ENCODE measurements at places on chromosomes 3 and 15.

DNA sequence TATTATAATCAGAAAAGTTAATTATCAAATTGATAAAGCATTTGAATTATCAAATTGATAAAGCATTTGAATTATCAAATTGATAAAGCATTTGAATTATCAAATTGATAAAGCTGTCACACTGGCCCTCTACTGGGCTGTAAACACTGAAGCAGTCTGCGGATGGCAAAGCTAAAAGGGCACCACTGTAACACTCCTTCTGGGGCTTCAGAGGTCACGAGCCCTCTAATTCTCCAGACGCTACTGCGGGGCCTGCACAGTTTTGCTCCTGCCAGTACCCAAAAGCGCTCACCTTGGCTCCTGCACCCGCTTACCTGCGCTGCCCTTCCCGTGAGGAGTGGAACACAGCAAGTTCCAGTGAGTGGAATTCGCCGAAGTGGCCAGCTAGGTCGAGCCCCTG, 409.0 kb upstream of the KCNMB2 start:
- no peak for DNase-seq

GRCh38 chr15:70589221-70589620, 174.1 kb downstream of the UACA start:
- DNase-seq = peak; percentile 69

DNA sequence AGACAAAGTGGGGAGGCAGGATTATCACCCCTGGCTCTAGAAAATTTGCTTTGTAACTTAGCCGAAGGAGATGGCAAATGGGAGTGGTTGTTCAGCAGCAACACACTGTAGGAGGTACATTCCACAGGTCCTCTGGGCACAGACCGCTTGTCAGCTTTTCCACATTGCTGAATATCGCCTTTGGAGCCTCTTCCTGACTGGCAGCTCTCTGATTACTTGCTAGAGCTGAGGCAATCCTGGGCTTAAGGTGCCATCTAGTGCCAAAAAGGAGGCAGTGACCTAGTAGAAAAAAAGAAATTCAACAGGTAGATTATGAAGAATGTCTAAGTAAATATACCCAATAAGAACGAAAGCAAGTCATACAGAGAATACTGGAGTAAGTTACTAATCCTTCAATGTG, 13.1 kb upstream of the SCN5A start:
- DNase-seq = peak; percentile 39

GRCh38 chr15:94168250-94168649, 63.1 kb upstream of the MCTP2 start:
- DNase-seq = no peak

DNA sequence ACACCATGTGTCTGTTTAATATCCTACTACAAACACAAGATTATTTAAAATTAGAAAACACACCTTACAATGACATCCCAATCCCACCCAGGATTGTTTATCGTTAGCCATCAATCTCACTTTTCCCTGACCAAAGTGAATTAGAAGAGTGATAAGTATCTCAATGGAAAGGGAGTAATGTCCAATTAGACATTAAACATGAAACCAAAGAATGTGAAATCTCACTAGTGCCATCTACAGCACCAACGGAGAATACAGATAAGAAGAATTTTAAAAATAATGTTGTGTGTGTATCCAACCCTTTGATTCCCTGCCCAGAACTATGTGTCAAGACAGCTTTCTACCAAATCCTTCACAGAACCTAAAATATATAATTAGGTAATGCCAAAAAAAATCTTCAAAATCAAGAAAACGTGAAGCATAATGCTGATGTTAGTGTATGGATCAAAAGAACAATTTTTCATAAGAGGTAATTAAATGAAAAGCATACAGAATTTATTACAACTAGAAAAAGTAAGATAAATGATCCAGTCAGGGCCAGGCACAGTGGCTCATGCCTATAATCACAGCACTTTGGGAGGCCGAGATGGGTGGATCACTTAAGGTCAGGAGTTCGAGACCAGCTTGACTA, 64.2 kb downstream of the SCAPER start:
- peak; percentile 14 for DNase-seq

DNA sequence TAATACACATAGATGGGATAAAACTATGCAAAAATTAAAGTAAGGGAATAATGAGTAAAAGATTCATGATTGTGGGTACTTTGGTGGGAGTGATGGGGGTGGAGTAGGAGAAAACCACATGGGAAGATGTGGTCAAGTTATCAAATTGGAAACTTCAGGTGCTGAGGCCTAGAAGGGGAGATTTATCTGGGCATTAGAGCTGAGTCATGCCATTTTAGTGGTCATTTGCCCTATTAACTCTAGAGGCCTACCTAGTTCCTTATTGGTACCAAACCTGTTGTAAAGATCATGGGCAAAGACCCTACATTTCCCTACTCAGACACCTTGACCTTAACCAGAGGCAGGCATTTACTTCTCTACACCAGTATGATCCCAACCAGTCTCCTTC, 125.9 kb upstream of the BCL6 start:
- DNase-seq = no peak

DNA sequence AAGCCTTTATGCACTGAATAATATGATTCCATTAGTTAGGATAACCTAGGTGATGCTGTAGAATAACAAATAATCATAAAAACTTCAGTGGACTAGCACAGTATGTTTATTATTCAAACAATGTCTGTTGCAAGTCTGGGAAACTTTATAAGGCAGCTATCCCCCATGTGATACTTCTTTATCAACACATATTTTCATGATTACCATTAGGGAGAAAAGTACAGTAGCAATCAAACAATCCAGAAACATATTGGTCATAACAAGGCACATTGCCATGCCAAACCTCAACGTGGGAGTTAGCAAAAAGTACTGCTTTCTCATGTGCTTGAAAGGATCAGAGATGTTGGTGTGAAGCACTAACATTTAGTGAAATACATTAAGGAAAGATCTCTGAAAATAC, 35.5 kb downstream of the EOMES start:
- DNase-seq = peak; percentile 92

- no peak for DNase-seq
Observed at GRCh38 chr3:156010829-156011228, 109.5 kb upstream of the KCNAB1 start.

GRCh38 chr15:94186770-94187331, 44.5 kb upstream of the MCTP2 start:
- DNase-seq = no peak

GRCh38 chr15:33236841-33237509, 42.5 kb upstream of the FMN1 start:
- DNase-seq = no peak

- no peak for DNase-seq
Observed at GRCh38 chr3:108970561-108970960, 16.9 kb upstream of the GUCA1C start.

- DNase-seq = no peak
Observed at GRCh38 chr3:170705131-170705530, 119.3 kb upstream of the SLC7A14 start.

DNA sequence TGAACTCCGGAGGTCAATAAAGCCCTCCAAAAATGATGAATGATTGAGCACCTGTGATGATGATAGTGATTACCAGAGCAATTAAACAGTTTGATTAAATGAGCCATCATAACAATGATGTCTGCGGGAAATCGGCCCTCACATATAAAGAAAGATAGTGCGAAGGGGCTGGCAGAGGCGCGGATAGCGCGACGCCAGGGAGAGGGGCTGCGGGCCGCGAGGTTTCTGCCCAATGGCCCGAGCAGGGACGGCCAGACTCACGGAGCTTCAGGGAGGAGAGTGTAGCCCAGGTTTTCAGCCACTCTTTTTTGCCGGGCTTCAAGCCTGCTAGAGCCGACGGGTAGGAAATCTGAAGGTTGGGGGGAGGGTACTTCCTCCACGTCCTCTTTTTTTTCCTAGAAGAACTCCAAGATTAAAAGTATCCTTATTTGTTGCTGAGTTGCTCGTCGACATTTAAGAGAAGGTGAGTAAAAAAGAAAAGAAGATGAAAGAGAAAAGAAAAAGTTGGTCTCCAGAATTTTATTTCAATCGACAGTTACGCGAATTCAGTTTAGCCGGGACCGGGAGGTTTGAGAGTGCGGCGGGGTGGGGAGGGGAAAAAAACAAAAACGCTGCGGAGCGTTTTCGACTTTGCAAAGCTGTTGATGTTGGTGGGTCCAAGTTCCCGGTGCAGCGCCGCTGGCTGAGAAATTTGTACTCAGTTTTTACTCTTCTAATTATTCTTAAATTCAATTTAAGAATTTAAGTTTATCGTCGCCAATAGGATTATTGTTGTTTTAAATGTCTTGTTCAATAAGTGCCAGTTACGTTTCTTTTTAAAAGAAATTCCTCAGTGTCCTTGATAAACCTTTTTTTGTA, 2.2 kb upstream of the MEIS2 start:
- DNase-seq = no peak

DNA sequence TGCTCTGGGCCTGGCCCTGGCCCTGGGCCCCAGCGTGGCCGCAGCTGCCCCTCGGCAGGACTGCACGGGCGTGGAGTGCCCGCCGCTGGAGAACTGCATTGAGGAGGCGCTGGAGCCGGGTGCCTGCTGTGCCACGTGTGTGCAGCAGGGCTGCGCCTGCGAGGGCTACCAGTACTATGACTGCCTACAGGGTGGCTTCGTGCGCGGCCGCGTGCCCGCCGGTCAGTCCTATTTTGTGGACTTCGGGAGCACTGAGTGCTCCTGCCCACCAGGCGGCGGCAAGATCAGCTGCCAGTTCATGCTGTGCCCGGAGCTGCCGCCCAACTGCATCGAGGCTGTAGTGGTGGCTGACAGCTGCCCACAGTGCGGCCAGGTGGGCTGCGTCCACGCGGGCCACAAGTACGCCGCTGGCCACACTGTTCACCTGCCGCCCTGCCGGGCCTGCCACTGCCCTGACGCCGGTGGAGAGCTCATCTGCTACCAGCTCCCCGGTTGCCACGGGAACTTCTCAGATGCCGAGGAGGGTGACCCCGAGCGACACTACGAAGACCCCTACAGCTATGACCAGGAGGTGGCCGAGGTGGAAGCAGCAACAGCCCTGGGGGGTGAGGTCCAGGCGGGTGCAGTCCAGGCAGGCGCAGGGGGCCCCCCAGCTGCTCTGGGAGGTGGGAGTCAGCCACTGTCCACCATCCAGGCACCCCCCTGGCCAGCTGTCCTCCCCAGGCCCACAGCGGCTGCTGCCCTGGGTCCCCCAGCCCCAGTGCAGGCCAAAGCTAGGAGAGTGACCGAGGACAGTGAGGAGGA, 21.7 kb downstream of the FBLN2 start:
- no peak for DNase-seq

GRCh38 chr3:12974334-12974733, 98.9 kb downstream of the IQSEC1 start:
- DNase-seq = no peak

GRCh38 chr3:67381667-67382272, 272.6 kb downstream of the SUCLG2 start:
- DNase-seq = peak; percentile 39

DNA sequence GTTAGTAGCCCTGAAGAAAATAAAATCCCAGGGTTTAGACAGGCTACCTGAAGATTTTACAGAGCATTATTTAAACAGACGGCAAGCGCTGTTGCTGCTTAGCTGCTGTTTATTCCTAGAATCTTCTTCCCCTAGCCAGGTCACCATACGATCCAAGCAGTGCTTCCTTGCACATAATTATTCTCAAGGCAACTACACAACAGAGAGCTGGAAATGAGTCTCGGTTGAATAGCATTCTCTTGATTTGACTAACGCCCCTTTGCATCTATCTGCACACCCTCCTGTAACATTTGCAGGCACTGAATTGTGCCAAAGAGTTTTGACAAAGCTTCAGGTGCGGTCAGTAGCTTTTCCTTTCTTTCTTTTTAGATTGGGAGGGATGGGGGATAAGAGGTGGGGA, 564.4 kb downstream of the TBL1XR1 start:
- DNase-seq = no peak

GRCh38 chr3:57967590-57967989, 40.6 kb upstream of the FLNB start:
- DNase-seq = no peak

GRCh38 chr3:13891492-13892073, 11.7 kb upstream of the WNT7A start:
- no peak for DNase-seq

GRCh38 chr3:38644662-38645053, 4.8 kb downstream of the SCN5A start:
- no peak for DNase-seq

GRCh38 chr3:46947981-46948791, 28.4 kb downstream of the CCDC12 start:
- peak; percentile 69 for DNase-seq

GRCh38 chr3:30614943-30615342, 8.5 kb downstream of the TGFBR2 start:
- no peak for DNase-seq

DNA sequence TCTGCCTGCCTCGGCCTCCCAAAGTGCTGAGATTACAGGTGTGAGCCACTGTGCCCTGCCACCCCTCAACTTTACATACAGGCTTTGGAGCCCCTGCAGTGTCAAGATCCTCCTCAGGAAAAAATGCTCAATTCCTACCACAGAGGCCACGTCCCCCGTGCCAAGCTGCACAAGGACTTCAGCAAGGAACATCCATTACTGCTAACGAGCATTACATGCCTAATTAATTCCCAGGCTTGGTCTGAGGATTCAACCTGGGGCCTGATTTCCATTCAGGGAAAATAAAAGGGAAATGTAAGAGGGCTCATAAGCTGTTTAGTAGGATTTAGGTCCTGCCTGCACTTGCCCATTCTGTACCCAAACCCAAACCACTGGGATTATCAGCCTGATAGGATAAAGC, 161.4 kb downstream of the RAB11A start:
- DNase-seq = no peak

- no peak for DNase-seq
Observed at GRCh38 chr15:80455051-80455648, 51.0 kb downstream of the ARNT2 start.

GRCh38 chr3:65091565-65091964, 403.8 kb upstream of the ADAMTS9 start:
- DNase-seq = no peak

- DNase-seq = no peak
Observed at GRCh38 chr3:128210711-128211110, 57.4 kb downstream of the EEFSEC start.

DNA sequence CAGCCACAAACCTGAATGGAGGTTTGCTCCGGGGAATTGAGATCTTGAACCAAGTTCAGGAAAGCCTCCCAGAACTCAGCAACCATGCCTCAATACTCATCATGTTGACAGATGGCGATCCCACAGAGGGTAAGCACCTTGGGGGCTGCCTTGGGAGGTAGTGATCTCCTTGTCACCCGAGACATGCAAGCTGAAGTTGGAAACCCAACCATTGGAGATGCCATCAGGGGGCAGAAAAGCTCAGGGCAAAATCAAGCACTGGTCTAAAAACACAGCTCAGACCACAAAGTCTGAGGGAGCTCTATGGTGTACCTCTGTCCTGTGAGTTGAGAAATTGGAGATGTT, 5.8 kb downstream of the ITIH1 start:
- DNase-seq = no peak

- DNase-seq = no peak
Observed at GRCh38 chr15:32864051-32864450, 146.2 kb downstream of the GREM1 start.

- no peak for DNase-seq
Observed at GRCh38 chr3:193764959-193765358, 172.0 kb downstream of the OPA1 start.

- DNase-seq = peak; percentile 40
Observed at GRCh38 chr3:63979093-63979885, 44.0 kb downstream of the PSMD6 start.

GRCh38 chr3:162285259-162285658, 788.7 kb downstream of the OTOL1 start:
- no peak for DNase-seq

All from brain microvascular endothelial cell (primary cell).